ENCODE measurements at places on chromosomes 5 and 9.
A peak's percentile ranks its signal among the peaks of the same experiment; 100 is the strongest.

- DNase-seq: no peak
These were observed 339.2 kb downstream of the PIK3R1 start for GRCh38 chr5:68554571-68555279.

- peak; percentile 60 for DNase-seq
These were observed 3.0 kb downstream of the N4BP3 start for GRCh38 chr5:178116143-178116885.

DNA sequence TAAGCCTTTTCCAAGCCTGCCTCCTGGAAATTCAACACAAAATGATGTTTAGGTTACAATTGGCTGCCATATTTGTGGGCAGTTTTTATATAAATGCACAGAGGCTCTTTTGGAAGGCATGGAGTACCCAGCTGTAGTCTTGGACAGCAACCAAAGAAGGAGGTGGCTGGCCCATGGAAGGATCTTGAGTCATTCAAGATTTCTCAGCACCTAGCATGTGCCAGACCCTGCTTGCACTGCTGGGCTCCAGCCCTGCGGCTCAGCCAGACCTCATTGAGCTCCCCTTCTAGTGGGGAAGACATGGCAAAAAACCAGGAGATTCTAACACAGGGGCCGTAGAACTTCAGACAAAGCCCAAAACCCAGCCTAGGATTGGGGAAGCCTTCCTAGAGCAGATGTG, 22.1 kb downstream of the JADE2 start:
- DNase-seq: no peak

- no peak for DNase-seq
These were observed 4.9 kb downstream of the RXFP3 start for GRCh38 chr5:33941090-33941489.

- DNase-seq: no peak
These were observed 259.4 kb downstream of the GADD45G start for GRCh38 chr9:89864257-89864656.

- DNase-seq: no peak
These were observed 69.3 kb downstream of the DTWD2 start for GRCh38 chr5:118919016-118919415.

Data from activated CD4-positive, alpha-beta T cell treated with anti-CD3 and anti-CD28 coated beads for 48 hours (primary cell).